ENCODE measurements at places on chromosomes 4 and X.

GRCh38 chrX:134683351-134684005, 25.2 kb upstream of the PLAC1 start:
- no peak for DNase-seq

- DNase-seq: no peak
These were observed 359.5 kb upstream of the FGF16 start for GRCh38 chrX:77087529-77088169.

GRCh38 chrX:150771116-150771515, 77.9 kb downstream of the MTMR1 start:
- no peak for DNase-seq

- DNase-seq: peak; percentile 9
These were observed 63.8 kb upstream of the TAPT1 start for GRCh38 chr4:16289897-16290554.

DNA sequence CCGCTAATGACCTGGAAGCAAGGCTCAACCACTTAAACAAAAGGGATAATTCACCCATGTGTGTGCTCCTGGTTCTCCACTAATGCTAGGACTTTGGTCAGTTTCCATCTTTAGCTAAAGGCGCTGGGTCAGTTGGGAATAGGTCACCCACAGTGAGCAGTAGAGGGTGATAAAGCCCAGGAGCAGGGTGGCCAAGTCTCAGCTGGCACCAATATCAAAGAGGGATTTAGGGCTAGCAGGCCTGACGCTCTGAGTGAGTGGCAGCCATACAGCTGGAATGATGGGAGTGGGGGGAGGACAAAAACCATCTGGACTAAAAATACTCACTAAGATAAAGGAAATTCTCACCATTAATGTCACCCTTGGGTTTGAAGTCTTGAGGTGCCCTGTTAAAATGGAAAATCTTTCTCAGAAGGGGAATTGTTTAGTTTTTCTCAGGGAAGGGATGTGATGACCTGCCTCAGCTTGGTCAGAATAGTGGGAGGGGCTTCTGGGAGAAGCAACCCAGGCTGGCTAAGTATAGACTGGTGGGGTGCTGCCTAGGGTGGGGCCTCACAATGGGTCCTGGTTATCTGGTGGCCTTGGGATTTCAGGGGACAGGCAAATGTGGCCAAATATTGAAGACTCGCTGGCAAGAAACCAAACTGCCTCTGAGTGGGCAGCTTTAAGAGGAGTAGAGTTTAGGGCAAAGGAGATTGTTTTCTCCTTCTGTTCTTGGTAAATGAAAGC, 47.1 kb downstream of the TSC22D3 start:
- DNase-seq: no peak

DNA sequence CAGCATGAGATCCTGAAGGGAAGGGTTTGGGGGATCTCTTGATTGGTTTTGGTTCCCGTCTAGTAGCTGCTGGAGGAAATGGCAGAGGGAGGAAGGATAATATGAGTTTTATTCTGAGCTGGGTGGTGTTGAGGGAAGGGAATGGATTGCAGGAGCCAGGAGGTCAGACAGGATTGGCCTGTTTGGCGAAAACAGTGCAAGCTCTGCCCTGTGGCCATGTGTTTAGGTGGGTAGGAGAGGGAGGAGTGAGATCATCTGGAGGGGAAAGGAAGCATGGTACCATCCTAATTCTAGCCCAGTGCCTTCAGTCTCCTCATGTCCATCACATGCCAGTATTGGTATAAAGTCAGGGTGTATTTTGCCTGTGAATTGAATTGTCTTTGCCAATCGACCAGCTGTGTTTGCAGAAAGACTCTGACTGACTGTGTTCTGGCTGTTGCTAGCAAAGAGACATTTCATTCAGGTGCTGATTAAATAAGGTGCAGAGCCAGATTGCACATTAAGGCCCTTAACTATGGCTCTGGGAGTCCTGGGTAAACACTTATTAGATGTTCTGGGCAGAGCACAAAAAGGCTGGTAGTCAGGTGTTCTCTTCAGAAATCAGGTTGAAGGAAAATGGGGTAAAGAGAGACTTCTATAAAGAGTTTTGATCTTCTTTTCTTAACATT, 10.0 kb downstream of the TMEM164 start:
- DNase-seq: no peak

DNA sequence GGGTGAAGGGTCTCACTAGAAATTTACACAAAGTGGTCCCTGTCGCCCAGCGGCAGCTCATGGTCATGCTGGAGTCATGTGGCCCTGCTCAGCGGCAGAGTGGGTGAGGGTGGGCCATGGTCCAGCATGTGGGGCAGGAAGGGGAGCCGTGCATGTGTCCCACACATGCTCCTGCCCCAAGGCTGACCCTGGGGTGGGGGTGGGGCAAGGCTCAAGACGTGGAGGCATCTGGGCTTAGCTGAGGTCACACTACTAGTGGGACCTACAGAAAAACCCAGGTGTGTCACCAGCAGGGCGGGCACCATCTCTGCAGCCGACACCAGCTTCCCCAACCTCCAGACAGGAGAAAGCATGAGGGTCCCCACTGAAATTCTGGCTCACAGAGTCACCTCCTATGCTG, 42.4 kb downstream of the EVC start:
- no peak for DNase-seq

DNA sequence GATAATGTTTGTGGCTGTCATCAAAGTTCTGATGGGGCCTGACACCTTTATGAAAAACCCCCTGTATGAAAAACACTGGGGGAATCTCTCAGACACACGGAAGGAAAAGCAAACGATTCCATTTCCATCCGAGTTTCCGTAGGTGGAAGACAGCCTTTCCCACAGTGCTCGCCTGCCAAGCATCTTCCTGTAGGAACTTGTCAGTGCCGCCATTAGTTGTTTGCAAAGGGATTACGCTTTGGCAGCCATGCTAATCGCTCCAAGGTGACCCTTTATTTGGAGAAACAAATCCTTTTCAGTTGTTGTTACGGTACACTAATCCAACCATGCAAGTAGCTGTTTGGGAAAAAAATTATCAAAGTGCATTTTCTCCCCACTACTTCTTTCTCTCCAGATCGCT, 44.4 kb upstream of the STOX2 start:
- no peak for DNase-seq

GRCh38 chrX:12065251-12065650, 73.0 kb upstream of the FRMPD4 start:
- peak; percentile 4 for DNase-seq

GRCh38 chr4:105440890-105441289, 33.0 kb downstream of the PPA2 start:
- DNase-seq: no peak

All from GM04504 (cell line).